ENCODE measurements at places on chromosomes 6 and 20.

DNA sequence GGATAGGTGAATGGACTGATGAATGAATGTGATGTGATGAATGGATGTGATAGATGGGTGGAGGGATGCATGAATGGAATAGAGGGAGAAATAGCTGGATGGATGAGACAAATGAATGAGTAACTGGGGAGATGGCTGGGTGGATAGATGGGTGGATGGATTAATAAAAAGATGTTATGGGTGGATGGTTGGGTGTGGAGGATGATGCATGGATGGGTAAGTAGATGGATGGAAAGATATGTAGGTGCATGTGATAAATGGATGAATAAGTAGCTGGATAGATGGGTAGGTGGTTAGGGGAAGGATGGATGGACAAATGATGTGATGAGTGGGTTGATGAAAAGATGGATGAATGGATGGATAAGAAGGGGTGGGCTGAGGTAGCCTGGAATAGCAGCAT is 4.7 kb downstream of the HNF4A start:
- DNase-seq, result no peak

DNA sequence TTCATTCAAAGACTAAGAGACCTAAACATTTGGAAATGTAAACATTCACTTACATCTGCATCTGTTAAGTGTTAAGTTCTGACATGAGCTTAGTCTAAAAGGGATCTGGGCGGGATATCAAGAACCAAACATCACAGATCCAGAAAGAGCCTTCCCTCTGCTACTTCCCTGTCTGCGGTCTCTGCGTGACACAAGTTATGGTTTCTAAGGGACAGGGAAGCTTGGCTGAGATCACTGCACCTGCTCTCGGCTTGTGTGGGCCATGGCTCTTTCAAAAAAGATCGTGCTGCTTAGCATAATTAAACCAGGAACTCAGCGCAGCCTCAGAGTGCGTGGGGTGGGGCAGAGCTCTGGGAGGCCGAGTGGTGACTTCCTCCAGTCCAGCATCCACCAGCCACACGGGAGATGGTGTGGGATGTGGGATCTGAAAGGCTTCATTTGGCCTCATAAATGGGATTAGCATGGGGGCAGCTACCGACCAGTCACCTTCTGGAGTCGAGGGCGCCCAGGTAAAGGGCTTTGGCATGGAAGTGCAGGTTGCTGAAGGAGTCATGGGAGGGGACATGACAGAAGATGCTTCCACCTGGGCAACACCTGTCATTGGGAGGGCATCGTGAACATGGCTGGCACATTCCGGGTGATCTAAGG is 16.7 kb upstream of the RAMACL start:
- no peak for DNase-seq

GRCh38 chr6:149271348-149272340 is 45.9 kb upstream of the TAB2 start:
- no peak for DNase-seq

- no peak for DNase-seq
These were observed 63.5 kb upstream of the TMEM30A start for GRCh38 chr6:75347898-75348610.

GRCh38 chr6:29005183-29005885 is at the start of gene ZNF311:
ZNF311 (minus strand) TSS chr6:29005315; CDS start chr6:29003954, 1,361 bp downstream.
- no peak for DNase-seq

DNA sequence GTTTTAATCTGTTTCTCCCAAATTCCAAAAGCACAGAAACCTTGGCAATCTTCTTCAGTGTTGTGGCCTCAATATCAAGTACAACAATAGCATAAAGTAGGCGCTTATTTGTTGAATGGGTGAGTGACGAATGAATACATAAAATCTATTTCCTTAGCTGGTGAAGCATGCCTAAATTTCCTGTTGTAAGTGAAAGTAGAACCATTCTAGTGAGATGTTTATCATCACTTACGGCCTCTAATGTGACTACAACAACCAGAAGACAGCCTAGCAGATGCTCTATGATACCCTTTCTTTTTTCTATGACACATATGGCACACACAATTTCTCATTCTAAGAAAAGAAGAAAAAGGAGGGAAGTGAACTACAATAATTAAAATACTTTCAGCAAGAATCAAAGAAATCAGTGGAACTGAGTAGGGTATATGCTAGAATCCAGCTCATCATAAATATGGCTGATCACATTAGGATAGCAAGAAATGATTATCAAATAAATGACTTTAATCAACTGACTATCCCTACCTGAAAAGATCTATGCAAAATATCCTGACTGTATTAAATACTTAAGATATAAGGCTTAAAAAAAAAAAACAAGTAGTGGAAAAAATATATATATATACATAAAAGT is 67.4 kb downstream of the BTBD9 start:
- no peak for DNase-seq

DNA sequence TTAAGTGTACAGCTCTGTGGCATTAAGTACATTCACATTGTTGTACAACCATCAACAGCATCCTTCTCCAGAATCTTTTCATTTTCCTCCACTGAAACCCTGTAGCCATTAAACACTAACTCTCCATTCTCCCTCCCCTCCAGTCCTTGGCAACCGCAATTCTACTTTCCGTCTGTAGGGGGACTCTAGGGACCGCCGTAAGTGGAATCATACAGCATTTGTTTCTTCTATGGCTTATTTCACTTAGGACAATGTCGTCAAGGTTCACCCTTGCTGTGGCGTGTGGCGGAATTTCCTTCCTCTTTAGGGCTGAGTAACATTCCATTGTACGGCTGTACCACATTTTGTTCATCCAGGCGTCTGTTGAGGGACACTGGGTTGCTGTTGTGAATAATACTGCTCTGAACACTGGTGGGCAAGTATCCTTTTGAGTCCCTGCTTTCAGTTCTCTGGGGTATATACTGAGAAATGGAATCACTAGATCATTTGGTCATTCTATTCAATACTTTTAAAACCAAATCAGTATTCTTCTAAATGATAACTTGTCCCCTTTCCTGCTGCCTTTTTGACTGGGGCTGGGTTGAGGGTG is 50.7 kb downstream of the PPP1R3G start:
- no peak for DNase-seq

- DNase-seq, result no peak
These were observed 147.7 kb downstream of the GMPR start for GRCh38 chr6:16386057-16386456.
